ENCODE measurements at places on chromosomes 7 and 10.

- no peak for DNase-seq
These were observed 35.4 kb upstream of the MKLN1 start for GRCh38 chr7:131292141-131292905.

GRCh38 chr7:80263333-80263732, 128.7 kb downstream of the GNAI1 start:
- DNase-seq: no peak

GRCh38 chr10:3399756-3400155, 227.2 kb upstream of the PITRM1 start:
- DNase-seq: no peak

DNA sequence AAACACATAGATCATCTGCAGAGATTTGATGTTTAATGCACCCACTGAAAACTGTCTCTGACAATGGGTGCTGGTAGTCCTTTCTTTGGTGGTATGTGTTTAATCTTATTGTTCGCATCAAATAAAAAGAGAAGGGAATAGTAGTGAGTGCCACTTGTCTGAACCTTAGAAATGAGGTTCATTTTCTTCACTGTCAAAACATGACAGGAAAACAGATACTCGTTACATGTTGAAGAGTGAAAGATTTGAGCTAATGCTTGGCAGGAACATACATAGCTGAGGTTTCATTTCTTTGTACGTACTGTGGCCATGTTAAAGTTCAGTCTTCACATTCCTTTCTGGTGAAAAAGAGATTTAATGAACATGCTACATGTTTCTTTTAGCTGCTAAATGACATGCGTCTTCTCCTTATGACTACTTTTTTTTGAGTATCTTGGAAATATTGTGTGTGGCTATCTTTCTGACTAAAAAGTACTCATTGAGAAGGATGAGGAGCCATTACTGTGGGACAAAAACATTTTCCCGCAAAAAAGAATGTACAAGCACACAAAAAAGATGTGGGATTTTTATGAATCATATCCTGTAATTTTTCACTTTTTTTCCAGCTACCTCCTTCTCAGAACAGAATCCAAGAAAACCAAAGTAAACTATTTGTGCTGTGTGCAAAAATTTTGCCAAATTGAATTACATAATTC, 108.0 kb downstream of the TWIST1 start:
- no peak for DNase-seq

- no peak for DNase-seq
These were observed 50.3 kb upstream of the RSU1 start for GRCh38 chr10:16867556-16867955.

DNA sequence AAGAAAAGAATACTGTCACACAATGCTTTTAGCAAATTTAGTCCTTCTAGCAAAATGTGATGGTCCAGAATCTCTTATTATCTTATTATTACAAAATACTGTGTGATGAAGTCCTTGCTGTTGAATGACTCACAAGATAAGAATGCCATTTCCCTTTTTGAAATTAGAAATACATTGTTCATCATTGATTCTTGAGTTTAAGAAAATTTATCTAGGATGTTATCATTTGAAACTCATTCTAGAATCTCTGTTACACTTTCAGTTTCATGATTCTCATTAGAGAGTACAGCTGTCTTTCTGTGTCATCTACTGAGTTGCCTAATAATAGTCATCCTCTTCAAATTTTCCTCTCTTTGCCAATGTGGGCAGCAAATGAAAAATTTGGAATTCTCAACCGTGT, 9.6 kb downstream of the ZKSCAN5 start:
- no peak for DNase-seq

DNA sequence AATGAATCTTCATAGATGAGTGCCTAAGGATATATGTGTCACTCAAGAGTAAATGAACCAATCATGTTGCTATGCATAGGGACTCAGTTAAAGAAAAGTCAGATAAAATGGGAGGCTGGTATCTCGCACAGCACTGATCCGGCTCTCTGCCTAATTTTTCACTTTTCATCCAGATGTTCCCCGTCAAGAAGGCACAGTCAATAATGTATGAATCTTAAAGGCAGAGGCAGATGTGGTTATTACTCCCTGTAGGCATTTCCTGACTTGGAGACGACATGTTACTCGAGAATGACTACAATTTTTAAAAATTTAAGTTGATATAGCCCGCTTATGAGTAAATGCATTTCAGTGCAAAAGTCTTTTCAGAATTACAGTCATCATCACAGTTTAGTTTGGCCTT, 113.6 kb downstream of the TBXAS1 start:
- no peak for DNase-seq

DNA sequence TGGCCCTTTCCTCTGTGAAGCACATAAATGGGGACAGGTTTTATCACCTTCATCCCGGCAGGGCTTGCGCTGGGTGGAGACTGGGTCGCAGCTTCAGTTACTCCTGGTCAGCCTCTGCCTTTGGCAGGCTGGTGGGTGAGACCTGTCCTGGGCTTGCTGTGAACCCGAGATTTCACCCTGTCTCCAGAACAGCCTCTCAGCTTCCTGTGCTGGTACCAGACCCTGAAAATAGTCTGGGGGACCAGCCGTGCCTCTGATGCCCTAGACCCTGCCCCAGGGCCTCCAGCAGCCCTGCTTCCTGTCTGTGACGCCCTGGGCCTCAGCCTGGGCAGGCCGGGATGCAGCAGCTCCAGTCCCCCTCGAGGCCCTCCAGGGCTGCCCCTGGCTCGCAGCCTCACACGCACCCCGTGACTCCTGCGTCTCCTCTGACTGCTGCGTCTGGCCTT, 13.2 kb upstream of the PWWP2B start:
- no peak for DNase-seq

- DNase-seq: no peak
These were observed 1.2 kb upstream of the GDI2 start for GRCh38 chr10:5814110-5815107.

DNA sequence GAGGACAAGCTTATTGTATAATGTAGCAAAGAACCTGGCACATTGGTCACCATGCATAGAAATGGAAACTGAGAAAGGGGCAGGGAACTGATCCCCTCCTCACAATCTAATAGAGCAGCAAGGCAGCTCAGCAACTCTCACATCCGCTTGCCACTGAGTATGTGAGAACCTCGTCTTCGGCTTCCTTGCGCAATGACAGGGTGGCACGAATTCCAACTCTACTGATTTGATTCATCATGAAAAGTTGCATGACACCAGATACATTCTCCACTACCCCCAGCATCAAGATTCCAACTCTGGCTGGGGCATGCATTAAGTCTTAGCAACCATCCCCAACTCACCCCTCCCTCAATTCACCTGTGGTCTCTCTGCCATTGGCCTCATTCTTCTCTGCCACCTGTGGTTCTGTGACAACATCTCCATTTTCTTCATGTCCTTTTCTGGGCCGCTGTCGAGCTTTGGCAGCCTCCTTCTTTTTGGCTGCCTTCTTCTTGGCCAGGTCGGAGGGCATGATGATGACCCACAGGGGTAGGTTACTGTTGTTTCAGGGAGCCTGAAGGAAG, 976 bp downstream of the ABCF2 start:
- DNase-seq: no peak

- no peak for DNase-seq
These were observed 3.9 kb downstream of the LSMEM1 start for GRCh38 chr7:112484671-112485167.

GRCh38 chr10:36383349-36383748, 741.3 kb upstream of the FZD8 start:
- DNase-seq: no peak

DNA sequence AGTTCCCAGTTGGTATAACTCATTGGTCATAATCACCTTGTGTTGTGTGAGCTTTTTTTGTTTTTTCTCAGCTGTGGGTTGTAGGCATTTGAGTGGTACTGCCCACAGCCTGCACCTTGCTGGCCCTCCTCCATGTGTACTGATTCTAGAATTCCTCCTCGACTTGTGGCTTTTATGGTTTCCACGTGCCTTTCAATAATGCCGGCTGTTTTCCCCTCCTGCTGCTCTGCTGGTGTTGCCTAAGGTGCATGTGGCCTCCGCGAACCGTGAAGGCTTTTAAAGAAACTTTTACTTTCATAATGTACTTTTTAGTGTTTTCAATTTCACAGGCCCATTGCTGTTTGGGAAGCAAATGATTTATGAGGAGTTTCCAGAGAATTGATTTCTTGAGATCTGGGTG, 518.0 kb downstream of the REEP3 start:
- no peak for DNase-seq

DNA sequence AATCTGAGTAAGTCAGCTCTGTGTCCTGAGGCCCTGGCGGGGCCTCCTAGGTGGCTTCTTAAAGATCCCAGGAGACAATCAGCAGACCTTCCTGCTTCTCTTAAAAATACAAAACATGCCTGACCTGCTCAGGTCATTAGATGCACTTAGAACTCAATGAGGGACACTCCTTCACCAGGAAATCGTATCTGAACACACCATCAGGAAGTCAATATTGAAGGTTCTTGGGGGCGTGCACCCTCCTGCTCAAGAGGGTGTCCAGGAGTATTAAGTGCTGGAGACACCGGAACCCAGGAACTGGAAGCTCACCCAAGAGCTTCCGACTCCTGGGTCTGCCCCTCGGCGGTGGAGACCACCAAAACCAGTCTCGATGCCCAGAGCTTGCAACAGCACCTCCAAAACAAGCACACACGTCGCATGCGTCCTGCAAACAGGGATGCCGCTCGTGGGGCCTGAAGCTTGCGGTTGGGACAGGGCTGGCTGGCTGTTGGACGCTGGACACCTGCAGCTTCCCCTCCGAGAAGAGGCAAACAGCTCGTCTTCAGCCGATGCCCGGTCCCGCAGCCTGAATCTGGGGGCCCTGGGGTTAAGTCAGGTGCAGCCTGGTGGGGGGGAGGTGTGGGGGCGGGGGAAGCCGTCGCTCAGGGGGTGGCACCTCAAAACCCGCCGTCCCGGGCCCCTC, 803 bp downstream of the RAPGEF5 start:
- DNase-seq: no peak

- no peak for DNase-seq
These were observed 152.9 kb downstream of the DYNC1I1 start for GRCh38 chr7:95925236-95925635.

GRCh38 chr7:99392659-99393354, 15.6 kb downstream of the PDAP1 start:
- DNase-seq: no peak

- DNase-seq: no peak
These were observed 19.6 kb upstream of the MACC1 start for GRCh38 chr7:20236790-20237189.

- DNase-seq: no peak
These were observed 91.2 kb upstream of the PARD3 start for GRCh38 chr10:34906067-34906965.

- DNase-seq: no peak
These were observed 150.9 kb downstream of the PRKAG2 start for GRCh38 chr7:151725844-151726651.

DNA sequence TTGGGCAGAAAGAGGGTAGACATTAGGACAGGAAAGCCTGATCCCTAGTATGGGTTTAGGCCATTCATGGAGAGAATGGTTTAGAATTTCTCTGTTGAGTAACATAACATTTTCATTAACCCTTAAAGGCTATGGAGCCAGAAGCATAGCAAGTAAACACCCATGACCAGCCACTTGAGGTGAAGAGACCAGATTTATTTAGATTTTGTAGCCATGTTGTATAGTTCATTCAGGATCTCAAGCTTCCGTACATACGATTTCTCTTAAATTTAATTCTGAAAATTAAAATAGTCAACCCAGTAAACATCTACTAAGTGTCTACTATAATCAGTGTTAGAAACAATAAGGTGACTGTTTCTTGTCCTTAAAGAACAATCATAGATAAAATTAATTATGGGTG, 51.5 kb downstream of the CPED1 start:
- no peak for DNase-seq

GRCh38 chr7:39617005-39617404, 6.4 kb upstream of the RALA start:
- no peak for DNase-seq

- no peak for DNase-seq
These were observed 135.9 kb downstream of the KIAA1217 start for GRCh38 chr10:24344695-24345463.

DNA sequence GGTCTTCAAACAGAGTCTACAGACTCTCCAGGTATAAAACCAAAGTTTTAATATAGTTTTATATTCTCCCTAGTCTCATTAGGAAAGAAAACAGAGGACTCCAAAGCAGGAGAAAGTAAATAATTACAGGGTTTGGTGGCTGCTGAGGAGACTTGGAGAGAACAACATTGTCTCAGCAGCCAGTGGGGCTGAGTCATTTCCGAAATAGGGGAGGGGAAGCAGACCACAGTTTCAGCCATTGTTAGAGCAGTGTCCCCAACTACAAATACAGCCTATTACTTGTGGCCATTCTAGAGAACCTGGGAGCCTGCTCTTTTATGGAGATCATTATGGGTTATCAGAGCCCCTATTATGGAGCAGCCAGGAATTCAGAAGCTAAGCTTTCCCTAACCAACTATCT, 44.2 kb upstream of the A1CF start:
- no peak for DNase-seq

DNA sequence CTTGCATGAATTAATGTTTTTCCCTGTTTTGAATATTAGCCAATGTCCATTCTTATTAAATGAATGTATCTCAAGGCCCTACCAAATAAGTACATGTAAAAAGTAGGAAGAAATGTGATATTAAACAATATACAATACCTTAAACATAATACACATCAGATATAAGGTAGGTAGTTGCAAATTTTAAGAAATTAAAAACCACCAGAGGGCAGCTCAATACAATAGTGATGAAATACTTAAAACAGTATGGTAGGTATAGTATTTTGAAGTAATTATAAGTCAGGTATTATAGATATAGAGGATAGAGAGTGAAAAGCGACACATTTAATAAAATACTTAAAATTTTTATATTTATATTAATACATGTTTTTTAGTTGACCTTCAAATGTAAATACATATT, 43.6 kb upstream of the CDK14 start:
- DNase-seq: no peak

DNA sequence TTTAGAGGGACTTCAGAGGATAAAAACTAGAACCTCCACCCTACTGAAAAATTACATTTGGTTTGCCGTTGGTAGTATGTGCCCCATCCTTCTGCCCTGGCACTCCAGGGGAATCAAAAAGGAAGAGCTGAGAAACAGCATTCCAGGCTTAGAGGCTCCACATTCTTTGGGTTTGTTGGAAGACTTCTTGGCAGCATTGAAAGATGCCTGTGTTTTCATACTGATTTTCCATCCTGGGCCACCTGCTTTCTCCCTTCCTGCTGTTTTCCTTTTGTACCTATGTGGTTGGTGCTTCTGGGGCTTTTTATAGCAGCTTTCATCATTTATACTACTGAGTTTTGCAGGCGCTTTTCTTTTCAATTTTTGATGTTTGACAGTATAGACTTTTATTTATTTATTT, 61.7 kb downstream of the AUTS2 start:
- DNase-seq: no peak

GRCh38 chr7:44486693-44487092, 3.8 kb downstream of the NUDCD3 start:
- DNase-seq: no peak

DNA sequence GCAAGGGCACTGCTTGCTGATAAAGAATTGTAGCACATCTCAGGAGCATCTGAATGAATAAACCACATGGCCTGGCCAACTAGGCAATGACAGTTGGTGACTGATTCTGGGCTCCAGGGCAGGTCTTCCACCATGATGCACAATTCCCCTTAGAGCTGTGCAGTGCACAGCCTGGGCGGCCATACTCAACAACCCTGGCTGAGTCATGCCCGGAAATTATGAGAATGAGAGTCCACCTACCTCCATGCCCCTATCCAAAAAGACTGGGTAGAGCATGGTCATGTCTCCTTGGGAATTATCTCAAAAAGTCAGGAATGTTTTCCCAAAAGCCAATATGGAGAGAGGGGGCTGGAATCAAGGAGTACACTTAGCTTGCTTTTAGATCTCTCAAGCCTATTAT, 425.6 kb downstream of the PLXNA4 start:
- DNase-seq: no peak

GRCh38 chr7:44799939-44800338, 3.5 kb downstream of the PPIA start:
- DNase-seq: no peak

Measured in esophagus squamous epithelium (tissue), 5 donors.